ENCODE measurements at places on chromosomes 2 and 18.

DNA sequence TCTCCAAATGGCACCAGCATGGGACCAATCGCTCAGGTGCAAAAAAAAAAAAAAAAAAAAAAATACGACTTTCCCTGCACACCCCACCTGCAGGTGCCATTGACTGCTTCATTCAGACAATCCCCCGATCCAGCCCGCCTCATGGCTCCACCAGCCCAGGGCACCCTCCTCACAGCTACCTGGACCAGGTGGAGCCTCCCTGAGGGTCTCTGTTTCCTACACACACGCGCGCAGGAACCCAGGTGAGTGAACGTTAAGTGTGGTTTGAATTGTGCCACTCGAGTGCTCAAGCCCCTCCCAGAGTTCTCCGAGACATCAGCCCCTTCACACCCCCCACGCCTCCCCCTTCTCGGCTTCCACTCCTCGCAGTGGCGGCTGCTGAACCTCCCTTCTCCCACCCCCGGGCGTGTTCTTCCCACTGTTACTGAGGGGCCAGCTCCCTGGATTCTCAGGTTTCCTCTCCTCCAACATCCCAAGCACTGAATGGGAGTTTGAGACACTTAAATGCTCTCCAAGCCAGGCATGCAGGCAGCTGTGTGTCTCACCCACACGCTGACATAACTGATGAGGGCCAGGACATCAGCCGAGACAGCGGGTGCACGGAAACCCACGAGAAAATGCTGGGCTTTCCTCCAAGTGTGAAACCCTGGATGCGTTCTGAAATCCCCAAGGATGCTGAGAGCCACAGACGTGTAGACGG, 88.8 kb upstream of the SNTG2 start:
- no peak for DNase-seq

- no peak for DNase-seq
Measured at GRCh38 chr2:27088634-27089033, 2.1 kb downstream of the KHK start.

DNA sequence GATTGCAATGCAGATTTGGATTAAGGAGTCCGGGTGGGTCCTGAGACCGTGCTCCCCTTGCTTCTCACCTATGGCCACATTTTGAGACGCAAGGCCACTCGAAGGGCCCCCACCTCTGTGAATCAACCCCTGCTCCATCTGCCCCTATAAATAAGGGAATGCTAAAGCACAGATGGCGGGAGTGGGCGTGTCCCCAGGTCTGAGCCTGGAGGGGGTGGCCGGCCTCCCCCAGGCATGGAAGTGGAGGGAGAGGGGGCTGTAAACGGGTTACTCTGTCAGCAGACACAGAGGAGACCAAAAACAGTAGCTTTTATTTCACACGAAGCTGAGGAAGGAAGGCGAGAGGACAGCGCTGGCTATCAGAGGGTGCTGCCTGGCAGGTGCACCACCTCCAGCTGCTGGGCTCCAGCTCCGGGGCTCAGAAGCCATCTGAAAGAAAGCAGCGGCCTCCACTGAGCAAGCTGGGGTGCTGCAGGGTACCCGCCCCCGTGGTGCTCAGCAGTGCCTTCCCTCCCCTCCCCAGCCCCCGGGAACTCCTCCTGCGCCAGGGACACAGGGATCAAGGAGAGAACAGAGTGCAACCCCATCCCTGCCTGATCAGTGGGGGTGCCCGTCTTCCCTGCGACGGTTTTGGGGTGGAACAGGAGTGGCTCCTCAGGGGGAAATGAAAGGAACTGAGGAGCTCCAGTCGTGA, 56.7 kb upstream of the RAB6C start:
- no peak for DNase-seq

- DNase-seq, result no peak
Measured at GRCh38 chr2:15830937-15831549, 109.3 kb upstream of the MYCN start.

- no peak for DNase-seq
Measured at GRCh38 chr2:98463988-98464771, 19.5 kb downstream of the INPP4A start.

GRCh38 chr18:79950515-79951341, 725 bp downstream of the SLC66A2 start:
- DNase-seq, result no peak

- no peak for DNase-seq
Measured at GRCh38 chr2:55842046-55842445, 81.5 kb downstream of the EFEMP1 start.

DNA sequence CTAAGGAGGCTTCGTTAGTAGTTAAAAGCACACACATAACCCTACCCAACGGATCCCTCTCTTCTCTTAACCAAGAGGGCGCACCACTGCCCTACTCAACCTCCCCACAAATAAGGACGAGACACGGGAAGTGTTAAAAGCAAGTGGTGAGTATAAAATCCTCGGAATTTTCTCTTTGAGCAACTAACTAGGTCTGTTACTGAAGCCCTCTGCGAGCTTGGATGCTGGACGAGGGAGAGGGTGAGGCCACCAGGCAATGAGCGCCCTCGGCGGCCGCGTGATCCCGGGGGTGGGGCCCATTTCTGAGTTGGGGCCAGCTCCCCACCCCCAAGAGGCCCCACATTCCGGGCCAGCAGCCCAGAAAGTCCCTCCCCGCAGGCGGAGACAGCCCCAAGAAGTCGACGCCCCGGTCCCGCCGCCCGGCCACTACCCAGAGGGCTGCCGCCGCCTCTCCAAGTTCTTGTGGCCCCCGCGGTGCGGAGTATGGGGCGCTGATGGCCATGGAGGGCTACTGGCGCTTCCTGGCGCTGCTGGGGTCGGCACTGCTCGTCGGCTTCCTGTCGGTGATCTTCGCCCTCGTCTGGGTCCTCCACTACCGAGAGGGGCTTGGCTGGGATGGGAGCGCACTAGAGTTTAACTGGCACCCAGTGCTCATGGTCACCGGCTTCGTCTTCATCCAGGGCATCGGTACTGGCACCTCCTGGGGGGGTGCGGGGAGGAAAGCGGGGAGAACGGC, at the start of gene CYBRD1:
CYBRD1 (plus strand) TSS at position 423 of the 736 bp plus-strand sequence; CDS start at position 495, 72 bp downstream.
- DNase-seq, result no peak

GRCh38 chr2:84694088-84694622, 177.9 kb downstream of the DNAH6 start:
- no peak for DNase-seq

GRCh38 chr2:188444106-188444835, 152.6 kb downstream of the GULP1 start:
- no peak for DNase-seq

- no peak for DNase-seq
Measured at GRCh38 chr2:113010088-113010487, 4.8 kb downstream of the IL36A start.

GRCh38 chr2:127187831-127188230, 32.3 kb downstream of the CYP27C1 start:
- no peak for DNase-seq

GRCh38 chr2:10258726-10259125, 44.0 kb upstream of the HPCAL1 start:
- DNase-seq, result no peak

- no peak for DNase-seq
Measured at GRCh38 chr2:63465633-63466032, 122.6 kb downstream of the WDPCP start.
